ENCODE measurements at places on chromosomes 13 and 19.

- peak; percentile 62 for DNase-seq
Measured at GRCh38 chr13:74287724-74288169, 153.5 kb upstream of the KLF12 start.

DNA sequence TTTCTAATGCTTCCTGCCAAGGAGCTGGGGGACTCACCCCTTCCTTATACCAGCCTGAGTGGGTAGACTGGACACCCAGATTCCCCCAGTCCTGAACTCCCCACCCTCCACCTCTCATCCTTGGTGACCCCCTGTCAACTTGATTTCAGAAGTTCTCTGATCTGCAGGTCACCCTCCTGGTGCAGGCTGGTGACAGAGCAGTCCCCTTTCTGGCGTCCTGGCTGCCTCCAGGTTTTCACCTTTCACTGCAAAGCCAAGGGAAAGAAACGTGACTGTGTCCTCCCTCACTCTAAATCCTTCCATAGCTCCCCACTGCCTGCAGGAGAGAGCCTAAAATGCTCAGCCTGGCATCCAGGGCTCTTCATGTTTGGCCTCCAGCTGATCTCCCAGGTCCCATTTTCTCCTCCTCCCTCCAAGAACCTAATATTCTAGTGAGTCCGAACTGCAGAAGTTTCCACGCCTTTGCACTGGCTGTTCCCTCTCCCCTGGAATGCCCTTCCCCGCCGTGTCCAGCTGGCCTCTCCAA is 4.1 kb upstream of the MATK start:
- no peak for DNase-seq

GRCh38 chr19:49692147-49692506 is 1.2 kb downstream of the CPT1C start:
- no peak for DNase-seq

GRCh38 chr13:100211016-100211710 is 122.3 kb downstream of the PCCA start:
- DNase-seq = no peak

- DNase-seq = no peak
Measured at GRCh38 chr13:18962168-18962734, 219.4 kb downstream of the TUBA3C start.

- no peak for DNase-seq
Measured at GRCh38 chr13:102097708-102098107, 304.1 kb downstream of the FGF14 start.
